ENCODE measurements at places on chromosomes 11 and 22.

DNA sequence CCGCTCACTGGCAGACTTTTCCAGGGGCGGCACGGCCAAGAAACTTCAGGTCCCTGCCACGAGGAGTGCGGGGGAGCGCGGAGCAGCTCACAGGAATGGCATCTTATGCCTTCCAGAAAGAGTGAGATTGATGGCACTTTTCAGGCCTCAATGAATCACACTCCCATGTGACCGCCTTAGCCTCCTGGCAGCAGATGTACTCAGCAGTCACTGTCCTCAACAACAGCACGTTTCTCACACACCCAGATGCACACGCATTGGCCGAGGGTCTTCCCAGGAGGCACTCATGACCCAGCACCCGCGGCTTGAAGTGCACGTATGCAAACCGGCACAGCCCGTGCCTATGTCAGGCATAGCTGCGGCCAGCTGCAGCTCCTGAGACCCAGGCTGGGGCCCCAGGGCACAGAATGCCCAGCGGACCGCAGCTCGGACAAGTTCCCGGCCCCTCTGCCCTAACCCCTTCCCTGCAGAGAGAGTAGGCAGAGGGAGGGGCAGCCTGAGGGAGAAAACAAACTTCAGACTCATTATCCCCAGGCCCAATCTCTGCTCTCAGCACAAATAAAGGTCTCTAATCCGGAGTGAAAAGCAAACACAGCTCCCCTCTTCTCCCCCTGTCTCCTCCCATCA lies 48.3 kb downstream of the RPUSD4 start:
- no peak for DNase-seq

GRCh38 chr11:133560472-133560855 lies 28.2 kb upstream of the OPCML start:
- DNase-seq = no peak

- no peak for DNase-seq
These were observed 789.4 kb downstream of the OPCML start for GRCh38 chr11:132742929-132743328.

GRCh38 chr22:38974826-38975175 lies 7.3 kb upstream of the APOBEC3B start:
- no peak for DNase-seq

DNA sequence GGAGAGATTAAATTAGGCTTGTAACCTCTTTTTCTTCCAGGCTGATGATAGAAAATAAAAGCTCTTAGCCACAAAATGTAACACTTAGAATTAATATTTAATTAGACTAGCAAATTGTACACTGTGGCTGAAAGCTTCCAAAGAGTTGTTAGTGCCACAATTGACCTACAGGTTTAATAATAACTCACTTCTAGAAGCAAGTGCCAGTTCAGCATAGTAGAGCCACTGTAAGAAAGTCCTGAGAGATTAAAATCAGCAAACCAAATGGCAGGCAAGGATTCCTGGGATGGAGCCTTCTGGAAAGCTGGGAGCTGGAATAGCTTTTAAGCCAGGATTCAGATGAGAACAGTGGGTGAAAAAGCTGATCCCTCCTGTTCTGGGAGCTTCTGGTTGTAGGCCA lies 131.0 kb downstream of the ELP4 start:
- no peak for DNase-seq

- no peak for DNase-seq
These were observed 35.9 kb downstream of the MORC2 start for GRCh38 chr22:30932661-30933060.

- DNase-seq = no peak
These were observed 31.5 kb downstream of the CDKN1C start for GRCh38 chr11:2853997-2854560.

- DNase-seq = no peak
These were observed 2.9 kb upstream of the VSIG10L2 start for GRCh38 chr11:125942771-125943428.

- no peak for DNase-seq
These were observed 117.2 kb upstream of the NTM start for GRCh38 chr11:131253142-131253655.

GRCh38 chr22:37314315-37315074 lies 32.2 kb downstream of the CYTH4 start:
- no peak for DNase-seq

- no peak for DNase-seq
These were observed 24.7 kb downstream of the PAMR1 start for GRCh38 chr11:35500744-35501143.

GRCh38 chr11:92967867-92968266 lies 1.6 kb upstream of the MTNR1B start:
- DNase-seq = no peak

- no peak for DNase-seq
These were observed 591.8 kb upstream of the KIRREL3 start for GRCh38 chr11:127592371-127592770.

- no peak for DNase-seq
These were observed 8.7 kb downstream of the SNRPD3 start for GRCh38 chr22:24564376-24565058.
